ENCODE measurements at places on chromosomes 11 and 22.

- no peak for DNase-seq
Measured at GRCh38 chr11:83448686-83449085, 162.5 kb upstream of the CCDC90B start.

- no peak for DNase-seq
Measured at GRCh38 chr11:70915158-70915985, 337.0 kb downstream of the SHANK2 start.

DNA sequence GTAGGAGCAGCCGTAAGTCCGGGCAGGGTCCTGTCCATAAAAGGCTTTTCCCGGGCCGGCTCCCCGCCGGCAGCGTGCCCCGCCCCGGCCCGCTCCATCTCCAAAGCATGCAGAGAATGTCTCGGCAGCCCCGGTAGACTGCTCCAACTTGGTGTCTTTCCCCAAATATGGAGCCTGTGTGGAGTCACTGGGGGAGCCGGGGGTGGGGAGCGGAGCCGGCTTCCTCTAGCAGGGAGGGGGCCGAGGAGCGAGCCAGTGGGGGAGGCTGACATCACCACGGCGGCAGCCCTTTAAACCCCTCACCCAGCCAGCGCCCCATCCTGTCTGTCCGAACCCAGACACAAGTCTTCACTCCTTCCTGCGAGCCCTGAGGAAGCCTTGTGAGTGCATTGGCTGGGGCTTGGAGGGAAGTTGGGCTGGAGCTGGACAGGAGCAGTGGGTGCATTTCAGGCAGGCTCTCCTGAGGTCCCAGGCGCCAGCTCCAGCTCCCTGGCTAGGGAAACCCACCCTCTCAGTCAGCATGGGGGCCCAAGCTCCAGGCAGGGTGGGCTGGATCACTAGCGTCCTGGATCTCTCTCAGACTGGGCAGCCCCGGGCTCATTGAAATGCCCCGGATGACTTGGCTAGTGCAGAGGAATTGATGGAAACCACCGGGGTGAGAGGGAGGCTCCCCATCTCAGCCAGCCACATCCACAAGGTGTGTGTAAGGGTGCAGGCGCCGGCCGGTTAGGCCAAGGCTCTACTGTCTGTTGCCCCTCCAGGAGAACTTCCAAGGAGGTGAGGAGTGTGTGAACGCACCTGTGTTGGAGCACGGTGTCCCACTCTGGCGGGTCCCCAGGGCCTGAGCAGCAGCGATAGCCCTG, at the start of gene TAGLN:
TAGLN (plus strand) TSS at position 318 of the 863 bp plus-strand sequence. CDS start 3,644 bp downstream, outside the sequence.
- peak; percentile 85 for DNase-seq

DNA sequence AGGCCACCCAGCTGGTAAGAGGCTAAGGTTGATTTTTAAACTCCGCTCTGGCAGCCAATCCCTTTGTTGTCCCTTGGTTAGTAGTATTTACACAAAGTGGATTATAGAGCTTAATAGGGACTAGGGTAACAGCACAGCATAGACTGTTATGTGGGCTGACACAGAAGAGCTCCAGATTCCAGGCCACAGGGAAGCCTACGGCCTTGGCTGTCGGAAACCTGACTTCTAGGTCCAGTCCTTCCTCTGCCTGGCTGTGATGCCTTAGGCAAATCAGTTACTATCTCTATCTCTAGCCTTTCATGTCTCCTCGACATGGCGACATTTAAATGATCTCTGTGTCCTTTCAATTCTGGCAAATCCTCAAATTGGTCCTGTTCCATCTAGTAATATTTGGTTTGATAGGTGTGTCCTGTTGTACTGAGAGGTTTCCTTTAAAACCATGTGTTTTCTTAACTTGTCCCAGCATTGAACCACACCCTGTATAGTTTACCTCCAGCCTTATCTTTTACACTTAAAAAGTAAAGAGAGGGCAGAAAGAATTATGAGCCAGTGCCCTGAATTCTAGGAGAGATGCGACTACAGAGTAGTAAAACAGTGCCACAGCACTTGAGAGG, 4.2 kb downstream of the MMP1 start:
- no peak for DNase-seq

GRCh38 chr11:62546244-62546928, at the start of gene AHNAK:
AHNAK (minus strand) TSS chr11:62546806; CDS start chr11:62536098, 10,708 bp downstream.
- peak; percentile 75 for DNase-seq

DNA sequence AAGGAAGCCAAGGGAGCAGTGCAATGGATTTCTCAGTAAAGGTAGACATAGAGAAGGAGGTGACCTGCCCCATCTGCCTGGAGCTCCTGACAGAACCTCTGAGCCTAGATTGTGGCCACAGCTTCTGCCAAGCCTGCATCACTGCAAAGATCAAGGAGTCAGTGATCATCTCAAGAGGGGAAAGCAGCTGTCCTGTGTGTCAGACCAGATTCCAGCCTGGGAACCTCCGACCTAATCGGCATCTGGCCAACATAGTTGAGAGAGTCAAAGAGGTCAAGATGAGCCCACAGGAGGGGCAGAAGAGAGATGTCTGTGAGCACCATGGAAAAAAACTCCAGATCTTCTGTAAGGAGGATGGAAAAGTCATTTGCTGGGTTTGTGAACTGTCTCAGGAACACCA, 6.6 kb downstream of the TRIM22 start:
- DNase-seq: peak; percentile 24

DNA sequence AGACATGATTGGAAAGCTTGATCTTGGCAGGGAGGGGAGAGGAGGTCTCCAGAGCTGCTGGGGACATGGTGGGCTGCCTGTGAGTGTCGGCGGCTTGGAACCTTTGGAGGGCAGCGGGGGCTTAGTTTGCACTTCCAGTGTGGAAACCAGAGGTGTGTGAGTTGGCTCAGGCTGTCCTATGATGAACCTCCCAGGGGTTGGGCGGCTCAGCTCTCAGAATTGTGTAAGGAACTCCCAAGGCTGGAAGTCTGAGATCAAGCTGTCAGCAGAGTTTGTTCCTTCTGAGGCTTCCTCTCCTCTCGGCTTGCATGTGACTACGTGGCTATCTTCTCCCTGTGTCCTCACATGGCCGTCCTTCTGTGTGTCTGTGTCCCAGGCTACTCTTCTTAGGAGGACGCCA, 87.9 kb upstream of the B3GAT1 start:
- no peak for DNase-seq

Measured in mesenchymal stem cell (in vitro differentiated cells and primary cell).